SW480 (cell line): ENCODE measurements at places on chromosomes 6 and 20.

DNA sequence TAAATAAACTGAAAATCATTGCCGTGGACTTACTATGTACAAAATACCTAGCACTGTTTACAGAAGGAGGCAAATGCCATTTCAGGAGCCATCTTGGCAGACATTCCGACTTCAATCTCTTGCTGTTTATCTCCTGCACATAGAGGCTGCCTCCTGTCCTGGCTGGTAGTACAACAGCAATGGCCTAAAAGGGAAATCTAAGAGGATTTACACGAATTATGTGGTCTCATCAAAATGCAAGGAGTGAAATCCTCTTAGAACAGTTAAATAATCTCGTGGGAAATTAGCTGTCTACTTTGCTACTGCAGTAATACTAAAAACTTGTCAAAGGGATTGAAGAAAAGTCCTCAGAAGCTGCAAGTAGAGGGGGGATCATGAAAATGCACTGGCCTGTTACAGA, 82.2 kb upstream of the SLC2A12 start:
- DNase-seq, result no peak

DNA sequence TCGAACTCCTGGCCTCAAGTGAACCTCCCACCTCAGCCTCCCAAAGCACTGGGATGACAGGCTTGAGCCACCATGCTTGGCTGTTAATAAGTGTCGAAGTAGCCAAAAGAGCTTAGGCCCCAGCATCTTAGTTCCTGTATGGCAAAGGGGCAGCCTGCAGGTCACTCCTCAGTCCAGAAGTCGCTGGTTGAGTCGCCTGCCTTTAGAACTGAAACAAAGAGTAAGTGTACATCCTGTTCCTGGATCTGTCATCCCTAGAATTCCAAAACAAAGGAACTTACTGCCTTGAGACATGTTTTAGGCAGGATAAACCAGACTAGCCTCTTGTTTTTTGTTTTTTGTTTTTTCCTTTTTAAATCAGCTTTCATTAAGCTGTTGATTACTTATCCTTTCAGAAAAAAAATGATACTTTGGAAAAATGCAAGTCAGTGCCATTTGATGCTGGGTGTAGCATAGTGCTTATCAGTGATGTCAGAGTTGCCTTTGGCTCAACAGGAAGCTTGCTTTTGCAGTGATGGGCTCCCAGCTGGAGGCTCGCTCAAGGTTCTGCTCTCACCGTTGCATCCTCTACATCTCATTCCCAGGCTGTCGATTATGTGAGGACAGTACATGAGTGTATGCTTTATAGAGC, 9.0 kb downstream of the ACTR5 start:
- DNase-seq, result no peak

DNA sequence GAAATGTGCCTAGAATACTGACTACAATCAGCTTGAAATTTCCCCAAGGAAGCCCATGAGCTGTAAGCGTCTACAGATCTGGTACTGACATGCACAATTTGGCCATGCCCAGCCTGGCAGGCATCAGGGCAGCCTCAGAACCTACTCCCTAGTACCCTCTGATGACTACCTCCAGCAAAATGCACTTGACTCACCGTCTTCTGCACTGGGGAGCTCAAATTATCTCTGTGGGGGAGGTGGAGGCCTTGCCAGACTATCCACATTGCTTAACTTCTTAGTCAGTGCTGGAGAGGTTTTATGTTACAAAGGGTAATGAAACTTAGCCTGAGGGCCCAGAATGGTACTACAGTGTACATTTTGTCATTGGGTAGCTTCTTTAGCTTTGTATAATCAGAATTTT, 126.0 kb upstream of the ADGRF1 start:
- DNase-seq, result peak; percentile 18

GRCh38 chr6:113050979-113051378, 703.8 kb downstream of the RFPL4B start:
- DNase-seq, result no peak
